ENCODE measurements at places on chromosomes 3 and 15.

DNA sequence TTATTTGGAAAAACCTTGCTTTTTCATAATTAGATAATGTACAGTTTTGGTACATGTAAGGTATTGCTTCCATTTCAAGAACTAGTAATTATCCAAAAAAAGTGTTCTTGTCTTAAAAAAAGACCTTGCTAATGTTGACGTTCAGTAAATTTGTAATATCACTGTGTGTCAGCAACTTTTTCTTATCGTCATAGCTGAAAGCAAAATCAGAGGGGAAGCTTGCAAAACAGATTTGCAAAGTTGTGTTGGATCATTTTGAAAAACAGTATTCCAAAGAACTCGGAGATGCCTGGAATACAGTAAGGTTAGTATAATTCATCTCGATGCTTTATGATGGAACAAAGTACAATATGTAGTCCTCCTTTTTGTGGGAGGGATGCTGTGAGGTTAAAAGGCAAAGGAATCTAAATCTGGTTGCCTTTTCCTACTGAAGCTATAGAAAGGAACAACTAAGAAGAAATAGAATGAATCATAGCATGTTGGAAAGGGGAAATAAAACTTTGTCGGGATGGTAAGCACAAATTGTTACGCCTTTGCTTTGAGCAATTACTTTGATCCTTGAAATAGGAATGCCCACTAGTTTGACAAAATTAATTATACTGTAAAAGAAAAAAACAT, 1.5 kb downstream of the NSUN3 start:
- peak overlapping the region; percentile 98 for H3K4me3 ChIP-seq
- H3K4me1 ChIP-seq, result peaks cover 22% of the 10 kb centered on the region
- no peaks in the 10 kb centered on the region for H3K27me3 ChIP-seq
- H3K27ac ChIP-seq, result peak overlapping the region; percentile 100

DNA sequence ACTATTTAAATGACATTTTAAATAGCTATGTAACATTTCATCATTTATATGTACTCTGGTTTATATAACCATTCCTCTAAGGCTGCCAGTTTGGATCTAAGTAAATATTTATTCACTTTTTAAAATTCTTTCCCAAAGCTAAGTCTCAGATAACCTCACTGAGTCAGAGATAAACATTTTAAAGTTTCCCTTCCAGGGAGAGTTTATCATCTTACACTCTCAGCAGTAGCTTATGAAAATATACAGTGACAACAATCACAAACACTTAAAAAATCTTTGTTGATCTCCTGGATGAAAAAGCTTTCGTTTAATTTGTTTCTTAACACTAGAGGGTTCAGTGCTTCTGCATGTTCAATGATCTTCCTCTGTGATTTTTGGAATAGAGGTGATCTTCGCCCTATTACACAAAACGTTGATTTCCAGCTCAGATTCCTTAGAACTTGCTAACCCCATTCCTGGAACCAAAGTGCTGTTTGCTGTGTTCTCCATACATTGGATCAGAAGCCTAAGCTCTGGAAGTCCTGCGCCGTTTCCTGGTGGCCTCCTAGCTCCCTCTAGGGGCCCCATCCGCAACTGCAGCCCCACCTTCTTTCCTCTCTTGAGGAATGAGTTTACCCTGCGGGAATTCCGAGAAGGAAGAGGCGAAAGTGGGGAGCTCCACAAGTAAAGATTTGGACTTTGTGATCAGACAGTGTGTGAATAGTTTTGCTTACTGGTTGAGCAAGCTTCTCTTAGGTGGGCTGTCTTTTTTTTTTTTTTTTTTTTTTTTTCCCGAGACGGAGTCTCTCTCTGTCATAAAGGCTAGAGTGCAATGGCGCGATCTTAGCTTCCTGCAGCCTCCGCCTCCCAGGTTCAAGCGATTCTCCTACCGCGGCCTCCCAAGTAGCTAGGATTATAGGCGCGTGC, 29.3 kb upstream of the SACM1L start:
- H3K36me3 ChIP-seq, result peaks cover 14% of the 10 kb centered on the region
- peak; percentile 15 for DNase-seq
- H3K4me1 ChIP-seq, result peaks cover 19% of the 10 kb centered on the region
- no peaks in the 10 kb centered on the region for H3K27me3 ChIP-seq
- no peak overlapping the region for H3K4me3 ChIP-seq

- H3K27me3 ChIP-seq, result no peaks in the 10 kb centered on the region
- H3K36me3 ChIP-seq, result no peaks in the 10 kb centered on the region
- H3K4me3 ChIP-seq, result no peak overlapping the region
- H3K4me1 ChIP-seq, result no peaks in the 10 kb centered on the region
- no peak overlapping the region for H3K27ac ChIP-seq
Observed at GRCh38 chr3:134081211-134081610, 51.5 kb upstream of the SLCO2A1 start.

GRCh38 chr15:23372284-23372683, 17.7 kb downstream of the GOLGA8S start:
- no peak overlapping the region for H3K27ac ChIP-seq
- no peaks in the 10 kb centered on the region for H3K4me1 ChIP-seq
- no peak overlapping the region for H3K4me3 ChIP-seq
- no peak for DNase-seq
- no peaks in the 10 kb centered on the region for H3K27me3 ChIP-seq

DNA sequence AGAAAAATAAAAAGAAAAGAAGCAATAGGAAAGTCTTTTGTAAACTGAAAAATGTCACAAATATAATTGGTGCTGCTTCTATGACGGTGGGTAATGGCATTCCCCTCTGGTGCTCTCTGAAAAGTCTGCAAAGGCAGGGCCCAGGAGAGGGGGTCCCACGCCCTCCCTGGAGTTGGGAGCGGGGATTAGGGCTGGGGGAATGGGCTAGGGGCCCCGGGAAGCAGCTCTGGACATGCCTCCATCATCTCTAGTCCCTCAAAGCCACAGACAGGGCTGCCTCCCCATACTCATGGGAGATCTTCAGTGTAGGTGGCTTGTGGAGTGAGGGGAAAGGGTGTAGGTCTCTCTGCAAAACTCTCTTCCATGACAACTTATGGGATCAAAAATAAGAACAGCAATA, 7.8 kb upstream of the RHCG start:
- H3K4me3 ChIP-seq, result no peak overlapping the region
- no peaks in the 10 kb centered on the region for H3K4me1 ChIP-seq
- H3K36me3 ChIP-seq, result no peaks in the 10 kb centered on the region
- no peak overlapping the region for H3K27ac ChIP-seq

GRCh38 chr3:65347166-65347565, 659.4 kb upstream of the ADAMTS9 start:
- H3K36me3 ChIP-seq, result no peaks in the 10 kb centered on the region
- H3K4me3 ChIP-seq, result no peak overlapping the region
- no peaks in the 10 kb centered on the region for H3K4me1 ChIP-seq
- no peak for DNase-seq

- H3K27ac ChIP-seq, result no peak overlapping the region
- H3K36me3 ChIP-seq, result no peaks in the 10 kb centered on the region
- H3K27me3 ChIP-seq, result no peaks in the 10 kb centered on the region
- H3K4me3 ChIP-seq, result no peak overlapping the region
- DNase-seq, result no peak
Observed at GRCh38 chr3:20836801-20837200, 650.8 kb upstream of the SGO1 start.

- no peak overlapping the region for H3K27ac ChIP-seq
- DNase-seq, result no peak
- no peak overlapping the region for H3K4me3 ChIP-seq
- no peaks in the 10 kb centered on the region for H3K36me3 ChIP-seq
- peaks cover 60% of the 10 kb centered on the region for H3K27me3 ChIP-seq
Observed at GRCh38 chr3:13138833-13139145, 65.6 kb upstream of the IQSEC1 start.

DNA sequence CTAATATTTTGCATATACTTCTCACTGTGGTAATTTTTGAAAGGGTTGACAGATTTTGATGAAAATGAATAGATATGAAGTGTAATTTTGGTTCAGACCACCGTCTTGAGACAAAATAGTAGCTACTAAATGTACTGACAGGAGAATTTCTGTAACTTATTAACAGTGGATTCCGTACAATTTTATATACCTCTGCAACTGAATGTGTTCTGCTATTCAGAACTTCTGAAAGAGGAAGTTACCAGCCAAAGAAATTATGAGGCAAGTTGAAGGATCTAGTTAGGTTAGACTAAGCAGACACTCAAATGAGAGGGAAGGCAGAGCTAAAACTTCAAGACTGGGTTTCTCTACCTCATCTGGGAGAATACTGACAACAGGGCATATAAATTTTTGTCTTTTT, 29.4 kb downstream of the GAP43 start:
- H3K4me1 ChIP-seq, result peaks cover 20% of the 10 kb centered on the region
- DNase-seq, result no peak
- peak overlapping the region; percentile 26 for H3K4me3 ChIP-seq
- no peak overlapping the region for H3K27ac ChIP-seq

- H3K27me3 ChIP-seq, result peaks cover 19% of the 10 kb centered on the region
- DNase-seq, result no peak
- H3K4me1 ChIP-seq, result no peaks in the 10 kb centered on the region
Observed at GRCh38 chr15:37979671-37980409, 45.4 kb downstream of the TMCO5A start.

GRCh38 chr15:31108836-31109235, 7.3 kb upstream of the TRPM1 start:
- H3K4me1 ChIP-seq, result peaks cover 3% of the 10 kb centered on the region
- no peak overlapping the region for H3K27ac ChIP-seq
- H3K27me3 ChIP-seq, result no peaks in the 10 kb centered on the region
- DNase-seq, result no peak
- H3K4me3 ChIP-seq, result no peak overlapping the region

DNA sequence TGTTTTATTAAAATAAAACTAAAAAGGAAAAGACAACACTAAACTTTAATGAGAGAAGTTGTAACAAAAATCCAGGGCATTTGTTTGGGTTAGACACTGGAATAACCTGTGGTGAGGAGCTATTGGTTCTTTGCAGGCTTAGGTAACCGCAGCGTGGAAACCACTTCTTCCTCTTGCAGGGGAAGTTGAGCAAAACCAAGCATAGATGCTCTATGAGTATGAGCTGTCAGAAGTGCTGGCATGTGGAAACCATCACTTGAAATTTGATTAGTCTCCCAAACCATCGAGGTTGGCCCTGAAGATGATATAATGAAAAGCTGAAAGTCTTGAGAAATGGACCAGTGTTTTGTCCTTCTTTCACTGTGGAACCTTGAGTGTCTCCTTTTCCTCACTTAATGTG, 127.1 kb upstream of the RBMS3 start:
- no peak overlapping the region for H3K27ac ChIP-seq
- no peak overlapping the region for H3K4me3 ChIP-seq
- H3K4me1 ChIP-seq, result no peaks in the 10 kb centered on the region
- no peaks in the 10 kb centered on the region for H3K36me3 ChIP-seq
- DNase-seq, result peak; percentile 8
- no peaks in the 10 kb centered on the region for H3K27me3 ChIP-seq

- DNase-seq, result no peak
- no peak overlapping the region for H3K4me3 ChIP-seq
- no peaks in the 10 kb centered on the region for H3K36me3 ChIP-seq
- H3K27ac ChIP-seq, result no peak overlapping the region
Observed at GRCh38 chr3:182276512-182276911, 516.8 kb upstream of the ATP11B start.

- H3K4me3 ChIP-seq, result no peak overlapping the region
- H3K27ac ChIP-seq, result no peak overlapping the region
- DNase-seq, result no peak
- no peaks in the 10 kb centered on the region for H3K4me1 ChIP-seq
- H3K27me3 ChIP-seq, result no peaks in the 10 kb centered on the region
Observed at GRCh38 chr3:191531434-191531972, 70.5 kb downstream of the PYDC2 start.

Data from stimulated activated naive B cell treated with anti-CD40 and anti-IgM and Interleukin-4, amounts not matched to agents 10 μg/mL and 1 μg/mL and 100 μg/mL, for 72 hours (primary cell).